ENCODE measurements at places on chromosomes 1 and 21.

DNA sequence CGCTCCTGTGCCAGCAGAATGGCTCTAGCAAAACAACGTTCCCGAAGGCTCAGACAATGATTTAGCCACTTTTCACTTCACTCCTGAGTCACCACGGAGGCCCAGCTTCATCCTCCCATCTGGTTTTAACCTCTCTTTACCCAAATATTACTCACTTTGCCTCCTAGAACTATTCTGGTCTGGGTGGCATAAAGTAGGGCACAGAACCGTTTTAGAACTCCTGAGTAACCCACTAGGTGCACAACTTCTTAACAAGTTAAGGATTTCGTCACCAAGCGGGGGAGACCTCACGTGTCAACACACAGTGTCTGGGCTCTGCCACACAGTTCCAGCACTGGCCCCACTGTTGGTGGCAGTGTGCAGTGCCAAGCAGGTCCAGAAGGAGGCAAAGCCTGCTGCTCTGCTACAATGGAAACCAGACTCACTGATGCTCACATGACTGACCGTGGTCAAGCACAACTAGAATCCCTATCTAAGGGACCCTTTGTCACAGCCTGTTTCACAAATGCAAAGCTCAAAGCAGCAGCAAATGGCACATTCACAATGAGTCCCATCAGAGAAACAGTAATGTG is 121.7 kb downstream of the SIPA1L2 start:
- DNase-seq: no peak

- no peak for DNase-seq
Observed at GRCh38 chr1:225891229-225891972, 2.5 kb upstream of the LEFTY1 start.

GRCh38 chr1:12435639-12436344 is 182.2 kb downstream of the DHRS3 start:
- DNase-seq: no peak

DNA sequence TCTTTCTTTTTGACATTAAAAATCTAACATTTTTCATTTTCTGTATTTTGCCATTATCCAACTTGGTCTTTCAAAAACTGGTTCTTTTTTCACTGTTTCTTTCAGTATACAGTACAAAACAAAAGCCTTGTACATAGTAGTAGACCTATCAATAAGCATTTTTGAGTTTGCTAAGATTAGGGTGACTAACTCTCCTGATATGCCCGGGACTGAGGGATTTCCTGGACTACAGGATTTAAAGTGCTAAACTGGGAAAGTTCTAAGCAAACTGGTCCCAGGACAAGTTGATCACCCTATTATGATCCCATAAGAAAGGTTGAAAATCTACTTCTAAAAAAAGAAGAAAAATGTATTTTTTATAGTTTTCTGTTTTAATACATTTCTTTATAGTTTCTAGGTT is 120.9 kb downstream of the USP25 start:
- no peak for DNase-seq

- no peak for DNase-seq
Observed at GRCh38 chr1:20376171-20376570, 85.5 kb downstream of the VWA5B1 start.

DNA sequence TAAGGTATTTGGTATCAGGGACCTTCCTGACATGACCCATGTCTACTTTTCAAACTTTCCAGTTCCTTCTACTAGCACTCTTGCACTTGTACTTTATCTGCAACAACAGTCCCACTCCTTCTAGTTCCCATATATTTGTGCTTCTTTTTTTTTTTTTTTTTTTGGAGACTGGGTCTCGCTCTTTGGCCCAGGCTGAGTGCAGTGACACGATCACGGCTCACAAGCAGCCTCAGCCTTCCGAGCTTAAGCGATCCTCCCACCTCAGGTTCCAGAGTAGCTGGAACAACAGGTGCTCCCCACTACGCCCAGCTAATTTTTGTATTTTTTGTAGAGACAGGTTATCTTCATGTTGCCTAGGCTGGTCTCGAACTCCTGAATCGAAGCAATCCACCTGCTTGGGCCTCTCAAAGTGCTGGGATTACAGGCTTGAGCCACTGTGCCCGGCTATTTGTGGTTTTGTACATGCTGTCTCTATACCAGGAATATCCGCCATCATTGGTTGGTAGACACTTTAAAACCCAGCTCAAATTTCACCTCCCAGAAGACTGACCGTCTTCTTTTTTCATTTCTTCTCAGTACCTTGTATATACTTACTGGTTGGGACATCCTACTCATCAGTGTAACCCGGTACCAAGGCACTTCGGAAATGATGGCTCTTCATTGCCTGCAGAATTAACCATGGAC is 1.1 kb downstream of the ZMYM1 start:
- no peak for DNase-seq

DNA sequence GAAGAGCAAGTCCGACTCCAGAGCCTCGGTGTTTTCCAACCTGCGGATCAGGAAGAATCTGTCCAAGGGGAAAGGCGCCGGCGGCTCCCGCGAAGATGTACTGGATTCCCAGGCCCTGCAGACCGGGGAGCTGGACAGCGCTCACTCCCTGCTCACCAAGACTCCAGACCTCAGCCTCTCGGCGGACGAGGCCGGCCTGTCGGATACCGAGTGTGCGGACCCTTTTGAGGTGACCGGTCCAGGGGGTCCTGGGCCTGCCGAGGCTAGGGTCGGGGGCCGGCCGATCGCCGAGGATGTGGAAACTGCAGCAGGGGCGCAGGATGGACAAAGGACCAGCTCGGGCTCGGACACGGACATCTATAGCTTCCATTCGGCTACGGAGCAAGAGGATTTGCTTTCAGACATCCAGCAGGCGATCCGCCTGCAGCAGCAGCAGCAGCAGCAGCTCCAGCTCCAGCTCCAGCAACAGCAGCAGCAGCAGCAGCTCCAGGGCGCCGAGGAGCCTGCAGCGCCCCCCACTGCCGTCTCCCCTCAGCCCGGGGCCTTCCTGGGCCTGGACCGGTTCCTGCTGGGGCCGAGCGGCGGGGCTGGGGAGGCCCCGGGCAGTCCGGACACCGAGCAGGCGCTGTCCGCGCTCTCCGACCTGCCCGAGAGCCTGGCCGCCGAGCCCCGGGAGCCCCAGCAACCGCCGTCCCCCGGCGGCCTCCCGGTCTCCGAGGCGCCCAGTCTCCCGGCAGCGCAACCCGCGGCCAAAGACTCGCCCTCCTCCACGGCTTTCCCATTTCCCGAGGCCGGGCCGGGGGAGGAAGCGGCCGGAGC is 827 bp downstream of the FMN2 start:
- DNase-seq: no peak

GRCh38 chr1:176996456-176997090 is 167.9 kb downstream of the ASTN1 start:
- DNase-seq: no peak

Measured in AML-193 (cell line).